ENCODE measurements at places on chromosomes 7 and 10.

GRCh38 chr10:73646598-73647041 lies 5.3 kb upstream of the MYOZ1 start:
- DNase-seq = no peak

DNA sequence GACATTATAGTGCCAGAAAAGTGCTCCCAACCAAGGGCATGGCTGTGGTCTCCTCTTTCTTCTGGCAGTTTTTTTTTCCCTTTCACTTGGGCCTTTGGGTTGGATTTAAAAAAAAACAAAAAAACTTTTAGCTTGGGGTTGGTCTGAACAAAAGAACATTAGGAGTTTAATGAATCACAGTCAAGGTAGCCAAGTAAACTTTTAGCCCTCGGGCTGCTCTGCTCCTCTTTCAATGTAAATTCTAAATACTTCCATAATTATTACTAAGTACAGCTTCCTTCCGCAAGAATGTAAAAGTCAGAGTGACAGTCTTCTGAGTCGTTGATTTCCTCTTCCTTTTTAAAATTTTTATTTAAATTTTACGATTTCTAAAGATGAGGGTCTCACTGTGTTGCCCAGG lies 79.2 kb downstream of the NRF1 start:
- DNase-seq = no peak

DNA sequence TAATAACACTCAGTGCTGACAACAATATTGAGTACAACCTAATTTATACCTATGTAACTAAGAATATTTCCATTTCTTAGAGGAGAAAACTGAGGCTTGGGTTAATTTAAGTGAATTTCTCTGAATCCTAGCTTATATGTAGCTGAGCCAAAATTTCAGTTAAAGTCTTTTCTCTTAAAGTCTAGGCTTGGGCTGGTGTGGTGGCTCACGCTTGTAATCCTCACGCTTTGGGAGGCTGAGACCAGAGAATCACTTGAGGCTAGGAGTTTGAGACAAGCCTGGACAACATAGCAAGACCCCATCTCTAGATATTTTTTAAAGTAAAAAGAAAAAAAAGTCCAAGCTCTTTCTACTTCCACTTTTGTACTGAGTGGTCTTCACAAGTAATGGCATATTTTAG lies 92.1 kb downstream of the CUL1 start:
- DNase-seq = no peak

DNA sequence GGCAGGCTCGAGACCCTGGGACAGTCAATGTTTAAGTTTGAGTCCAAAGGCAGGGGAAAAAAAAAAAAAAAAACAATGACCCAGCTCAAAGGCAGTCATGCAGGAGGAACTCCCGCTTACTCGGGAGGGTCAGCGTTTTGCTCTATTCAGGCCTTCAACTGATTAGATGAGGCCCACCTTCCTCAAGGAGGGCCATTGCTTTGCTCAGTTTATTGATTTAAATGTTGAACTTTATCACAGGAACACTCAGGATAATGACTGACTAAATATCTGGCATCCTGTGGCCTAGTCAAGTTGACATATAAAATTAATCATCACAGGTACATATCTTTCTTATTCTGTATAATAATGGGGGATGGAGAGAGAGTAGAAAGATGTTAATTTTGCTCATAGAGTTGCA lies 52.6 kb downstream of the HSPA12A start:
- no peak for DNase-seq

DNA sequence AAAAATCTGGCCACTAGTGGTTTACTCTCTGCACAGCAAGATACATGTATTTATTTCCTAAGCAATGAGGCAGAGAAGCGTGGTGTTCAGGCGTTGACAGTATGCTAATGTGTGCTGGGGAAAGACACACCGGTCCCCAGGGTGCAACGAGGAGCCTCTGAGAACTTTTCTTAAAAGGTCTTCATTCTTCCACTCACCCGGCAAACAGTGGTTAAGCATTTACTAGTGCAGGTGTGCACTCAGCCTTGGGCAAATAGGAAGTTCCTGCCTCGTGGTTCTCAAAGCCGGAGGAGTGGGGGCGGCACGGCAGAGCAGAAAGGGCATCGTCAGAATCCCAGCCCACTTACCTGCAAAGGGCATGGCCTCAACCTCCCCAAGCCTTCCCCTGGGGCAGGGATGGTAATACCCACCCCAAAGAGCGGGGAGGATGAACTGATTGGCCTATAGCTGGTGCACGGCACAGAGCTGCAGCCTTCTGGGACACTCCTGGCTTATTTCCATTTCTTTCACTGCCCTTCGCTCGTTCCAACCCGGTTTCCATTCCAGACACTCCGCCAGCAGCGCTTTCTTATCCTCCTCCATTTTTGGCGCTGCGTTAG lies 184.3 kb upstream of the CTBP2 start:
- no peak for DNase-seq

GRCh38 chr10:103610083-103610472 lies 116.6 kb downstream of the NEURL1 start:
- DNase-seq = no peak

- DNase-seq = no peak
Measured at GRCh38 chr7:1966631-1967200, 266.0 kb downstream of the MAD1L1 start.

- DNase-seq = peak; percentile 7
Measured at GRCh38 chr7:110090110-110090820, 1000.7 kb upstream of the LRRN3 start.

- DNase-seq = no peak
Measured at GRCh38 chr7:20542594-20542993, 72.9 kb upstream of the ABCB5 start.

- no peak for DNase-seq
Measured at GRCh38 chr7:11748884-11749283, 83.1 kb downstream of the THSD7A start.

DNA sequence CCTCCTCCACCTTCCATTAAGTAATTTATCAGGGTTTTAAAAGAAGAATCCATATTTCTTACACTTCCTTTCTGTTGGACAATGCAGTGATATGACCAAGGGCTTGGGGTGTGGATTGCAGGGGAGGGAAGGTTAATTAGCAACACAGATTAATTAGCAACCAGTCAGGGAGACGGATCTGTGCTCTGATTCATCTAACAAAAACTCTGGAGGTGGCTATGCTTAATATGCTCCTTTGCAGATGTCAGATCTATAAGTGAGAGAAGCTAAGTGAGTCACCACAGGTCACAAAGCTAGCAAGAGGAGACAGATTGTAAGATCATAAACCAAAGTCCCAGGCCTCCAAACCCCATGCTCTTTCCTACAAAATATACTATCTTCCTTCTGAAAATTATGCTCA lies 178.8 kb upstream of the ITGB1 start:
- peak; percentile 88 for DNase-seq

GRCh38 chr7:38694326-38694725 lies 63.2 kb upstream of the AMPH start:
- DNase-seq = no peak
